ENCODE measurements at places on chromosomes 2 and 18.

- DNase-seq, result no peak
- H3K36me3 ChIP-seq, result no peaks in the 10 kb centered on the region
- H3K27me3 ChIP-seq, result no peaks in the 10 kb centered on the region
- H3K27ac ChIP-seq, result no peak overlapping the region
- H3K4me3 ChIP-seq, result no peak overlapping the region
- H3K4me1 ChIP-seq, result no peaks in the 10 kb centered on the region
These were observed 6.6 kb downstream of the TTLL4 start for GRCh38 chr2:218717262-218717661.

GRCh38 chr2:81658227-81658626 is 1353.7 kb upstream of the LRRTM1 start:
- H3K27ac ChIP-seq, result no peak overlapping the region
- no peaks in the 10 kb centered on the region for H3K36me3 ChIP-seq
- H3K4me3 ChIP-seq, result no peak overlapping the region
- H3K4me1 ChIP-seq, result no peaks in the 10 kb centered on the region
- no peak for DNase-seq
- H3K27me3 ChIP-seq, result no peaks in the 10 kb centered on the region

- H3K27ac ChIP-seq, result no peak overlapping the region
- H3K4me1 ChIP-seq, result no peaks in the 10 kb centered on the region
- H3K36me3 ChIP-seq, result no peaks in the 10 kb centered on the region
- no peak overlapping the region for H3K4me3 ChIP-seq
These were observed 98.5 kb upstream of the RAB6C start for GRCh38 chr2:129880971-129881370.

GRCh38 chr2:67165523-67165990 is 231.6 kb upstream of the ETAA1 start:
- no peak overlapping the region for H3K27ac ChIP-seq
- H3K36me3 ChIP-seq, result no peaks in the 10 kb centered on the region

DNA sequence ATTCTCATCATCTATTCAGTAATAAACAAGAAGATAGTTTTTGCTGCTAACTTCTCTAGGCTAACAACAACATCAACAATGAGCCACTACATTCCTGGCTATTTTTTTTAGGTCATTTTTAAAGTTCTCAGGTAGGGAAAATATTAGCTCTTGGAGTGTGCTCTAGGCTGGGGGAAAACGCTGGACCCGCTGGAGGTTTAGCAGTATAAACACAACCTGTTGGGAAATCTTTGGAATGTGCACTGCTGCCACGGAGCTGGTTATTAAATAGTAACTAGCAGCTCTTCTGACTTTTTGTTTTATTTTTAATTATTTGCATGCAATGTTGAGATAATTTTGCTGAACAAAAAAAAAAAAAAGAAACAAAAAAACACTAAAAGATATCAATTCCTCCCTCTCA is 892.1 kb upstream of the ACVR2A start:
- H3K27ac ChIP-seq, result no peak overlapping the region
- DNase-seq, result no peak
- H3K27me3 ChIP-seq, result no peaks in the 10 kb centered on the region
- no peaks in the 10 kb centered on the region for H3K36me3 ChIP-seq

GRCh38 chr2:12320027-12320734 is 396.6 kb upstream of the TRIB2 start:
- H3K27ac ChIP-seq, result peak overlapping the region; percentile 43
- no peak overlapping the region for H3K4me3 ChIP-seq
- H3K4me1 ChIP-seq, result no peaks in the 10 kb centered on the region
- DNase-seq, result no peak

DNA sequence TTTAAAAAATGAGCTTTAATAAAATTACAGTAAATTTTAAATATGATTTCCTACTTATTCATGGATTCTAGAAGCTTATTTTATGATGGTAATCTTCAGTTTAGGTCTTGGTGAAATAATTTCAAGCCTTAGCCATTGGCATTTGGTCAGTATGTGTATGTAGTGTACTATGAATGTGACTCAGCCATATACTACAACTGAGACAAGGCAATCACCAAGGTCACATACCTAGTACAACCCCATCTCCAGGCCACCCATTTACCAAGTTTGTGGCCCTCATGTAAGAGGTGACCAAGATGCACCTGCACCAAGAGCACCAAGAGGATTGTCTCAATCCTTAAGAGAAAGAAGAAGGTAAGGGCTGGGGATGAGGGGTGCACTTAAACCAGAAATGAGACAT is 54.8 kb upstream of the FRZB start:
- DNase-seq, result no peak
- H3K4me3 ChIP-seq, result no peak overlapping the region
- H3K4me1 ChIP-seq, result no peaks in the 10 kb centered on the region
- no peaks in the 10 kb centered on the region for H3K27me3 ChIP-seq

- H3K27me3 ChIP-seq, result peaks cover 23% of the 10 kb centered on the region
- H3K4me3 ChIP-seq, result no peak overlapping the region
- H3K36me3 ChIP-seq, result no peaks in the 10 kb centered on the region
- no peak for DNase-seq
- H3K27ac ChIP-seq, result no peak overlapping the region
These were observed 11.0 kb upstream of the DUSP2 start for GRCh38 chr2:96156011-96156820.

- no peaks in the 10 kb centered on the region for H3K36me3 ChIP-seq
- no peak overlapping the region for H3K4me3 ChIP-seq
- no peak overlapping the region for H3K27ac ChIP-seq
- H3K27me3 ChIP-seq, result no peaks in the 10 kb centered on the region
- no peak for DNase-seq
These were observed 136.3 kb downstream of the RPIA start for GRCh38 chr2:88827821-88828220.

DNA sequence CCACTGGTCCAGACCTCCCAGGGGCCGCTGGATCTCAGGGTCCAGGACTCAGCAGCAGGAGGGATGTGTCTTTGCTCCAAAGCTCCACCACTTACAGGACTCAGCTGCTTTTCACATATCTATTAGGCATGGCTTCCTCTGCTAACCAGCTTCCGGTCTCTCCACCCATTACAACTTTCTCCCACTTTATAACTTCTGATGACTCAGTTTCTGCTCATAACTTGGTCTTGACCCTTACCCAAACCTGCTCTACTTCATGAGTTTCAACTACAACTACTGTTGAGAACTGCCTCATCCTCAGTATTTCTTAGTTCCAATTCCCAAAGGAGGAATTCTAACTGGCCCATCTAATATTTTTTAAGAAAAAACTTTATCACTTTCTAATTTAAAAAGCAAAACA is 17.2 kb downstream of the SULT1C2 start:
- DNase-seq, result no peak
- H3K27ac ChIP-seq, result no peak overlapping the region
- H3K4me1 ChIP-seq, result no peaks in the 10 kb centered on the region
- no peaks in the 10 kb centered on the region for H3K36me3 ChIP-seq
- no peaks in the 10 kb centered on the region for H3K27me3 ChIP-seq

DNA sequence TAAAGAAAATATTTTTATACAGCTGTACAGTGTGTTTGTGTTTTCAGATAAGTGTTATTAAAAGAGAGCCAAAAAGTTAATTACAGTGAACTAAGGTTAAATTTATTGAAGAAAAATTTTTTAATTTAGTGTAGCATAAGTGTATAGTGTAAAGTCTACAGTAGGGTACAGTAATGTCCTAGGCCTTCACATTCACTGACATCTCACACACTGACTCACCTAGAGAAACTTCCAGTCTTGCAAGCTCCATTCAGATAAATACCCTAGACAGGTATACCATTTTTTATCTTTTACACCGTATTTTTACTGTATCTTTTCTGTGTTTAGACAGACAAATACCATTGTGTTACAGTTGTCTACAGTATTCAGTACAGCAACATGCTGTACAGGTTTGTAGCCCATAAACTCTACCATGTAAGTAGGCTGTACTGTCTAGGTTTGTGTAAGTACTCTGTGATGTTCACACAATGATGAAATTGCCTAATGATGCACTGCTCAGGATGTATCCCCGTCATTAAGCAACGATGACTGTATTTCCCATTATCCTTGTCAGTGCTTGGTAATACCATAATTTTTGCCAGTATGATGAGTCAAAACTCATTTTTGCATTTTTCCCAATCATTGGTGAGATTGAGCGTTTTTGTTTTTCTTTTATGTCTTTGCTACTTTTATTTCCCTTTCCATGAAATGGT is 48.2 kb upstream of the B3GNT2 start:
- no peaks in the 10 kb centered on the region for H3K4me1 ChIP-seq
- no peak overlapping the region for H3K27ac ChIP-seq
- H3K27me3 ChIP-seq, result no peaks in the 10 kb centered on the region
- H3K4me3 ChIP-seq, result no peak overlapping the region
- no peaks in the 10 kb centered on the region for H3K36me3 ChIP-seq

DNA sequence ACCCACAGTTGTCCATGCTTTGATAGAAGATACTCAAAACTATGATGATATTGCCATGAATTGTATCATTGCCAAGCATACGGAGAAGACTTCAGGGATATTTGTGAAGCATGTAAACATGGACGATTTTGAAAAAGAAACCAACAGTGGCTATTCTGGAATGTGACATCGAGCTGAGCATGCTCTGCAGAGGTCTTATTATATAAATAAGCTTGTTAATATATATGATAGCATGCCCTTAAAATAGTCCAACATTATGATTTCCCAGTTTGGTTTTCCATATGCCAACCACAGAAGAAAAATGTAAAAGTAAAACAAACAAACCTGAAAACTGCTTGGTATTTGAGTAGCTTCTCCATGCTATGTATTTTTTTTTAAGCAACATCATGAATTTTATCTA is 159.1 kb downstream of the LNPK start:
- no peaks in the 10 kb centered on the region for H3K4me1 ChIP-seq
- no peak overlapping the region for H3K27ac ChIP-seq
- no peaks in the 10 kb centered on the region for H3K27me3 ChIP-seq
- DNase-seq, result no peak
- no peaks in the 10 kb centered on the region for H3K36me3 ChIP-seq

DNA sequence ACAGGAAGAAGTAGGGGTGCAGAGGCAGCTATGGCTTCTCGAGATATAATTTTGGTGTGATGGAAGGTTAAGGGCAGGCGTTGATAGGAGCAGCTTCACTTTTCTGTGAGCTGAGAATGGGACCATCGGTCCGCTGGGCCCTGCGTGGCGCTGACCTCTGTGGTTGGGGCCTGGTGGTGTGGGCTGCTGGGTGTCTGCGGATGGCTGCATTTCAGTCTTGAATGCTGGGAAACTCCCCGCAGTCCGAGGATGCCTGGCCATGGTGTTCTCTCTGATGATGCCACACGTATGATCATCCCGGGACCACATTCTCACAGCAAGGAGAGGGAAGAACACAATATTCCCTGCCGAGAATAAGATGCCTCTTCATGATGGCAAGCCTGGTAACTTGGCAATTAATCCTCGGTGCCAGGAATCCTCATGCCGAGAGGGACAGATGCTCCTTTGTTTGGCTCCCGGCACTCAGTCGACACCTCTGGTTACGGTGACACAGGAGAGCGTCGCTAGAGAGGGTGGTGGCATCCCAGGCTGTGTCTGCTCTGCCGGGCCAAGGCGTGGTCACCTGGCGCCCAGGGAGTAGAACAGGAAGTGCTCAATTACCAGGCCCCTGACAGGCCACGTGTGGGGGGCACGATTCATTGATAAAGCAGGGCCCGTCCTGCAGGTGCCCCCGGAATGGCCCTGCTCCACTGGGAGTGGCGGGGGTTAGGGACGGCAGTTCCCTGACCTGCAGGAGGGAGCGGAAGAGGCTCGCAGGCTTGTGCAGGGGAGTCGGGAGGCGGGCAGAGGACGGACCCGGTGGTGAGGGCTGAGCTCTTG is 119.4 kb upstream of the CTDP1 start:
- no peak overlapping the region for H3K4me3 ChIP-seq
- H3K27me3 ChIP-seq, result no peaks in the 10 kb centered on the region
- no peaks in the 10 kb centered on the region for H3K4me1 ChIP-seq
- H3K36me3 ChIP-seq, result no peaks in the 10 kb centered on the region

GRCh38 chr2:1729242-1729641 is 15.1 kb downstream of the PXDN start:
- no peak overlapping the region for H3K4me3 ChIP-seq
- no peaks in the 10 kb centered on the region for H3K36me3 ChIP-seq

DNA sequence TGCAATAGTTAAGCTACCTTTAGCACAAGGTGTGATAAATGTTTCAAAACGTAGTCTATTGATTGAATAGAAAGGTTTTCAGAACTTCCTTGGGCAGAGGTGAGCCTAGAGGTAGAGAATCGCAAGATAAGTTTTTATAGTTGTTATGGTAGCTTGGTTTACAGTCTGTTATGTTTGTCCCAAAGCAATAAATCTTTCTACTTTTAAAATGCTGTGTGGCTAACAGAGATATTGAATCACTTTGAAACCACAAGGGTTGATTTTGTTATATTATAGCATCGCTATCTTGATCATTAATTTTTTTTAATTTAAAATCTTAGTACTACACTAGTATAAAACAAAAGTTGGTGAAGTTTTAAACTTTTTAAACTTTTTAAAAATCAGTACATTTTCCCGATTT is 126.7 kb downstream of the TMEM182 start:
- H3K4me1 ChIP-seq, result no peaks in the 10 kb centered on the region
- no peak overlapping the region for H3K27ac ChIP-seq
- no peaks in the 10 kb centered on the region for H3K36me3 ChIP-seq
- no peaks in the 10 kb centered on the region for H3K27me3 ChIP-seq
- H3K4me3 ChIP-seq, result no peak overlapping the region

DNA sequence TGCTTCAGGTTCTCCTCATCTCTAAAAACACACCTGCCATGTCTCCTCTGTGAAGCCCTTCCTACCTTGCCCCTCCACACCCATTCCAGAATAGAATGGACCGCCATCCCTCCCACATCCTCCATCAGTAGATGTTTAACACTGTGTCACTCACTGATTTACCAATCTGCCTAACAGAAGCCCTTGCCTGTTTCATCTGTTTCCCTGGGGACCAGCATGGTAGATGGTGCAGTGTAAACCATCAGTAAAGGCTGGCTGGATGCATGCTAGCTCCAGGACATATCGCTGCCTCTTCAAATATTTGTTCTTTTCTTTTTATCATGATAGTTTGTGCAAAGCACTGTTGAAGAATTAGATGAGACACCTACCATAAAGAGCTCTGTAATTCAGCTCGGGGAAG is 271.4 kb downstream of the PIEZO2 start:
- no peak overlapping the region for H3K4me3 ChIP-seq
- H3K36me3 ChIP-seq, result no peaks in the 10 kb centered on the region
- no peaks in the 10 kb centered on the region for H3K4me1 ChIP-seq
- H3K27ac ChIP-seq, result no peak overlapping the region
- no peaks in the 10 kb centered on the region for H3K27me3 ChIP-seq

DNA sequence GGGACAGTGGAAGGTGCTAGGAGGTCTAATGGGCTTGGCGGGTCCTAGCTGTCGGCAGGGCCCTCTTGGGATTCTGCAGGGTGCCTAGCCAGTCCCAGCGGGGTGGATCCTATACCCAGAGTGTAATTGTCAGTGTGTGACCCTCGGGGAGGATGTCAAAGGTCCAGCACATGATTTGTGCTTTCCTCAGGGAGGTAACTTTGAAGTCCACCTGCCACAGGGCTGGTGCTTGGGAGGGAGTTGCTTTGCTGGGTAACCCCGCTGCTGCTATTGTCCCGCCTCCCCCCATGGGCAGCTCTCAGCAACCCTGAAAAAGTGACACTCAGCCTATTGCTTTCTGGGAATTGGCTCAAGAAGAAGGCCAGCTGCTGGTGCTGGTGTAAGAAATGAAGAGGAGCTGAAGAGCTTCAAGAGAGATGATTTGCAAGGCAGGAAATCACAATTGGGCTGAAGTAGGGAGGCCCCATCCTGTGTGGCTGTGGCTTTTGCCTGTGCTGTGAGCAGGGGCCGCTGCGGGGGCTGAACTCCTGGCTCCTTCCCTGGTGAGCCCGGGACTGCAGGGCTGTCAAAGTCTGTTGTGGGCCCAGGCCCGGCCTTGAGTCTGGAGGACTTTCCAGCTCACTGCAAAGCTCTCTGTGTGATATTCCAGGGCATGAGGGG is 36.4 kb downstream of the EMILIN2 start:
- no peaks in the 10 kb centered on the region for H3K4me1 ChIP-seq
- H3K36me3 ChIP-seq, result no peaks in the 10 kb centered on the region
- DNase-seq, result no peak
- H3K27me3 ChIP-seq, result no peaks in the 10 kb centered on the region
- no peak overlapping the region for H3K27ac ChIP-seq

Measured in tibial artery (tissue), 4 donors.